ENCODE measurements at places on chromosomes 3 and 15. TPM values are rescaled to one million over a fixed set of nuclear protein-coding genes. Genes with fewer than 3 reads are reported as not detected.
A peak's percentile ranks its signal among the peaks of the same experiment; 100 is the strongest.

Gene OXTR
- polyA plus RNA-seq = 128 TPM

Gene SRGAP3
- 0.89 TPM for polyA plus RNA-seq

Gene ZNF197
- polyA plus RNA-seq = 7.4 TPM

Gene PATL2
- not detected for polyA plus RNA-seq

GRCh38 chr3:151285940-151286339, 7.6 kb upstream of the P2RY14 start:
- no peak for DNase-seq

- no peak for DNase-seq
Observed at GRCh38 chr3:195052939-195053338, 218.0 kb downstream of the XXYLT1 start.

DNA sequence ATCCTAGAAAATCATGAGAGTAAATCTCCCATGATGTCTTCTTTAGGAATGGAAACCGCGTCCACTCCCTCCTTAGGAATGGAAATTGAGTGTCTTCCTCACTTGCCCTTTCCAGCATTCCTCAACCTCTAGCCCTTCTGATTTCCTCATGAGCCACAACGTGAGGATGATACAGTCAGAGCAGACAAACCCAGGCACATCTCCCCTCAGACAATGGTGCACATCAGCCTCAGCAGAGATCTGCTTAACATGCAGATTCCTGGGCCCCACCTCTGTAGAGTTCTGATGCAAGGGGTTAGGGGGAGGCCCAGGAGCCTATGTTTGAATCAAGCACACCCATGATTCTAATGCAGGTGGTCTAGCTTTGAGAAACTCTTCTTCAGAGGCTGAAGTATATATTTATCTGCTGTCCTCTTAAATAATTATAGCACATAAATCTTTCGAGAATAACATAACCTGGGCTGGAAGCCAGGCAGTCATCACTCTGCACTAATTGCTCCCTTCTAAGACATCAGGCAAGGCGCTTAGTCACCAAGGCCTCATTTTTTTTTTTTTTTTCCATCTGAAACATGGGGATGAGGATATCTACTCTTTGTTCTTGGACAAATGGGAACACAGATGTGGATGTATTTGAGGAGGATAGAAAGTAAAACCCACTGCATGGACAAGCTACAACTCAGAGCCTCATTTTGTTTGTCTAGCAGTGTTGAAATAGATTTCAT, 81.7 kb downstream of the PRICKLE2 start:
- DNase-seq = peak; percentile 75

- DNase-seq = no peak
Observed at GRCh38 chr3:134904776-134905646, 110.0 kb downstream of the EPHB1 start.

DNA sequence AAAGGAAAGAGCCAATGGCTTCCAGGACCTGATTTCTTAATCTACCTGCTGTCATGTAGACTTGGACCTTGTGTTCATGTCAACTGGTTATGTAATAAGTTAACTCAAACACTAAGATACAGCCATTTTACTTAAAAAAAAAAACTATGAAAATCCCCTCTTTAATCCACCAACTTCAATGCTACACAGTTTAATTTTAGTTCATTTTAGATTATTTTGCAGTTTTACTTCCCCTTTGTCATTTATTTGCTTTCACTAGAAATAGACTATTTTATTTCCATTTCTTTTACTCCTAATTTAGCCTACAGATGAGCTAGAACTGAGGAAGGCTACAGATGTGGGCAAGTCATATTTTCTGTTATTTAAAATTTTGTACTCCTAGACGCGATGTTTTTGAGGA, 10.7 kb upstream of the DNAJC13 start:
- no peak for DNase-seq

DNA sequence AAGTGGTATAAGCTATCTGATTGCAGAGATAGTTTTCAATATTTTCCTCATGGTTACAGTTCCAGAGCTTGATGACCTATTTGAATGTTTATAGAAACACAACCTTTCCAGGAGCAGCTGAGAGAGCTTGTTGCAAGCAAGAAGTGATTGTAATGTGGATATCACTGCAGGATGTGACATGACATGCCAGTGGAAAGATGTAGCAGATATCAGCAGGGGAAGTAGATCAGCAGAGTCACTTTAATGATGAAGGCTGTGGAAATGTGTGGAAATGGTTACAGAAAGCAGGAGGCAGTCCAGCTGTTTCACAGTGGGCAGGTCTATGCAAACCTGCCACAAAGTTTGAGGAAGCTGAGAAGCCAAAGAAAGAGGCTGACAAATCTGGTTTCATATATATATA, 21.0 kb downstream of the TMEM158 start:
- peak; percentile 23 for DNase-seq

Measured in GM23248 (cell line).